Daoy (cell line): ENCODE measurements at places on chromosomes 5 and 9. TPM values are rescaled to one million over a fixed set of nuclear protein-coding genes. Genes with fewer than 3 reads are reported as not detected.

DNA sequence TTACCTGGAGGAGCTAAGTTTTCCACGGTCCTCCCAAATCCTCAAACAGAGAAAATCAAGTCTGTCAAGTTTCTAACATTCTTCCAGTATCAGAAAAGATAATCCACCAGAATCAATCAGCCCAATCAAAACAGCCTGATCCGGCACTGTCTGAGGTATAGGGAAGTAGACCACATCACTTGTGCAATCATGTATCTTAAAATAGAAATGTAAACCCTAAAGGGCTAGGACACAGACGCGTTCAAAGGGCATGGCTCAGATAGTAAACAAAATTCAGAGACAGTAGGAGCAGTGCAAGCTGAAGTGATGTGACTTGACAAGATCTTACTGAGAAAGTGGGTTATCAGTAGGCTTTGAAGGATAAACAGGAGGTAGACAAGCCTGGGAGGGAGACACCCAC lies 252.4 kb upstream of the DAPK1 start:
- no peak for DNase-seq

SLCO6A1 gene
- 0.48 TPM in 1 of 2 replicates, not detected in the other for total RNA-seq

SPINK1 gene
- total RNA-seq, result 0.51 TPM in 1 of 2 replicates, not detected in the other

DNA sequence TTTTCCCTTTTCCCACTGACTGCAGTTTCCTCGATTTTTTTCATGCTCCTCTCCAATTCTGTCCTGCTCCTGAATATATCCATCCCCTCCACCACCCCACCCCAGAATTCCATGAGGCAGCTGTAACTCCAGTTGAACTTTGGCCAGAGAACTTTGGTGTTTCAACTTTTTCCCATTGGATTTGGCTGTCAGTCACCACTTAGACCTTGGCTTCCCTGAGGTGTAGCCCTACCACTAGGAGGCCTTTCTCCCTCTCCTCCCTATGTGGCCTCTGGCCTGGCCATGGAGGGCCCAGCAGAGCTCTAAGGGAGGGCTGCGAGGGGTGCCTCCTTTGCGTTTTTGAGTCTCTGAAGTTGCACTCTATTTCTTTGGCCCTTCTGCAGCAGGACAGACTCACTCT lies 261.3 kb downstream of the PIK3R1 start:
- DNase-seq, result no peak

DNA sequence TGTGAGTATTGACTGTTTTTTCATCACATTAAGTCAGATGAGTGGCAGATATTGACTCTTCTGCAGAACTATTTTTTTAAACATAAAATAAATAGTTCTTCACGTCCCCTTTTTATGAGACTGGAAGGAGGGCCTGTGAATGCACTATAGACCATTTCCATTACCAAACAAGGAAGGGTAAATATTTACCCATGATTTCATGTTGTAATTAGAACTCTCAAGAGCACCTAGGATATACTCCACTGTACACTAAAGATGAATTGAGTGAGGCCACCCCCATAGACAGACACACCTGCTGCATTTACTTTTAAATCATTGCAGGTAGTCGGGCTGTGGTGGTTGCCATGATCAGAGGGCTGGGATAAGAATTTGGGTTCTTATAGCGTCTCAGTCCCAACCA lies 22.6 kb downstream of the SLC36A1 start:
- DNase-seq, result no peak

DNA sequence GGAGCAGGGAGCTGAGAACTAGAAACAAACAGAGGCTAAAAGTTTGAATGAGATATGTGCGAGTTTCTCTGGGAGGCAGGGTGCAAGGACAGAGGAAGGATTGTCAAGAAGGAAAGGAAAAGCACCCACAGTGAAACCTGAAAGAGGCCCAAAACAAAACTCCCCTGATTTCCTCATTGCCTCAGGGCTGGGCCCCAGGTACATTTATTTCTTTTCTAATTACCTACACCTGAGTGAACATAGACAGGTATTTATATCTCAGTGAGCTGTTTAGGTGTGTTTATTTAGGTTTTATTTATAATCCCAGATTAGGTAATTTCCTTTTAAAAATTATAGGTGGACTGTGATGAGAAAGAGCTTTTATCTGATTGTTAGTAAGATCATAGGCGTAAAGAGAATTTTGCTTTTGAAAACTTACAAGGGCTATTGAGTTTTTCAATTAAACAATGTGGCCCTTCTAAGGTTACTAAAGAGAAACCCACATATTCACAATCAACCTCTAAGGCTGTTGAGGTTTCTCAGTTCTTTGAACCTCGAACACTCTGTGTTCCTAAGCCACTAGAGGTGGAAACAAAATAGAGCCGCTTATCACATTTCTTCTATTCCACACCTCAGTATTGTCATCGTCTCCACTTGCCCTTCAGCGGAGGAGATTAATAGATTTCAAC lies 344.8 kb downstream of the ZNF608 start:
- DNase-seq, result no peak
